Karpas-422 (cell line): ENCODE measurements at places on chromosomes 4 and X. TPM values are rescaled to one million over a fixed set of nuclear protein-coding genes. Genes with fewer than 3 reads are reported as not detected.

The PDCL2 gene
- total RNA-seq: not detected in 2 replicates

The RAB9B gene
- not detected in 2 replicates for total RNA-seq

The SPACA5 gene
- total RNA-seq: not detected in 2 replicates

The TREX2 gene
- total RNA-seq: 0.30 and 1.2 TPM in 2 replicates

The IL3RA gene
- not detected in 2 replicates for total RNA-seq

The BRS3 gene
- total RNA-seq: not detected in 2 replicates

The SLITRK4 gene
- total RNA-seq: not detected in 2 replicates

The CT45A5 gene
- total RNA-seq: not detected in 2 replicates

The AKAP4 gene
- total RNA-seq: not detected in 2 replicates

The FAM133A gene
- total RNA-seq: not detected in 2 replicates

The ARMCX1 gene
- total RNA-seq: not detected in 2 replicates

The CSAG2 gene
- total RNA-seq: not detected in 2 replicates

The AMTN gene
- not detected in 2 replicates for total RNA-seq

The IBSP gene
- total RNA-seq: not detected in 2 replicates

The MAOB gene
- not detected in 2 replicates for total RNA-seq

The MAGEB1 gene
- not detected in 2 replicates for total RNA-seq

The AWAT2 gene
- total RNA-seq: not detected in 2 replicates

The TNMD gene
- not detected in 2 replicates for total RNA-seq

The ARHGEF6 gene
- total RNA-seq: 0.61 and 2.6 TPM in 2 replicates

The PPEF1 gene
- not detected in 2 replicates for total RNA-seq

The RGN gene
- not detected in 2 replicates for total RNA-seq

The KANTR gene
- total RNA-seq: 14.3 and 27.9 TPM in 2 replicates

The TLR6 gene
- 12.4 and 39.9 TPM in 2 replicates for total RNA-seq

The ATP7A gene
- total RNA-seq: 4.0 and 6.3 TPM in 2 replicates

The CENPVL1 gene
- not detected in 2 replicates for total RNA-seq

The PGAM4 gene
- total RNA-seq: not detected in 2 replicates

The USP51 gene
- total RNA-seq: 1.4 and 2.2 TPM in 2 replicates

The TEX13C gene
- not detected in 2 replicates for total RNA-seq

The FAM47E gene
- not detected in 2 replicates for total RNA-seq

The ADH1B gene
- total RNA-seq: not detected in 2 replicates

The COL25A1 gene
- 0.32 TPM in 1 of 2 replicates, not detected in the other for total RNA-seq

The EPGN gene
- total RNA-seq: not detected in 2 replicates

The OTUD6A gene
- total RNA-seq: not detected in 2 replicates

The SPARCL1 gene
- 0.11 TPM in 1 of 2 replicates, not detected in the other for total RNA-seq

The SUPT20HL1 gene
- total RNA-seq: not detected in 2 replicates

The MTCP1 gene
- 21.9 and 95.2 TPM in 2 replicates for total RNA-seq

The GSX2 gene
- total RNA-seq: 9.5 and 23.9 TPM in 2 replicates

The DIAPH2 gene
- 0.29 and 0.89 TPM in 2 replicates for total RNA-seq

The WAS gene
- total RNA-seq: 63.4 and 83.6 TPM in 2 replicates

The KLB gene
- not detected in 2 replicates for total RNA-seq

The YIPF7 gene
- not detected in 2 replicates for total RNA-seq

The TRMT44 gene
- total RNA-seq: 14.1 and 16.2 TPM in 2 replicates
